Activated T-cell treated with anti-CD3 and anti-CD28 coated beads, Interleukin-2, amount 50 U/mL, for 4 hours (primary cell): ENCODE measurements at places on chromosomes 4 and X.
A peak's percentile ranks its signal among the peaks of the same experiment; 100 is the strongest.

DNA sequence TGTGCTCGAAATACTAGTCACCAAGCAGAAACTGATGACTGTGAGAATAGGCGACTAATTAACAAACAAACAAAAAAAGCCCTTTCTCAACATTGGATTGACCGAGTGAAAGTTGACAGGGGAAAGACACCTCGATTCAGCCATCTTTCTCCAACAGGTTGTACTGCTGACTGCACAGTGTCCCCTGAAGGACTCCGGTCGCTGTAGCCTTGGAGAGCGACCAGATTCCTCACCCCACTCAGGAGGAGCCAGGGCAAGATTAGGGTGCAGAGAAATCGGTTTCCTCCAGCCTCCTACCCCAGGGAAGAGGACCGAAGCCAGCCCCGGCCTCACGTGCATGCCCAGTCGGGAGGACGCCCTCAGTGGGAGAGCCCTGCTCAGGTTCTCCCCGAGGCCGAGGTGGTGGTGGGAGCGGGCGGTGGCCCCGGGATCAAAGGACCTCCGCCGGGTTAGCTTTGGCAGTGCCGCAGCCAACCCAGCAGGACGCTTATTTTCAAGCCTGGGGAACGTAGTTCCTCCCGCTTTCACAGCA, 1.1 kb upstream of the RAP1GDS1 start:
- DNase-seq: no peak

DNA sequence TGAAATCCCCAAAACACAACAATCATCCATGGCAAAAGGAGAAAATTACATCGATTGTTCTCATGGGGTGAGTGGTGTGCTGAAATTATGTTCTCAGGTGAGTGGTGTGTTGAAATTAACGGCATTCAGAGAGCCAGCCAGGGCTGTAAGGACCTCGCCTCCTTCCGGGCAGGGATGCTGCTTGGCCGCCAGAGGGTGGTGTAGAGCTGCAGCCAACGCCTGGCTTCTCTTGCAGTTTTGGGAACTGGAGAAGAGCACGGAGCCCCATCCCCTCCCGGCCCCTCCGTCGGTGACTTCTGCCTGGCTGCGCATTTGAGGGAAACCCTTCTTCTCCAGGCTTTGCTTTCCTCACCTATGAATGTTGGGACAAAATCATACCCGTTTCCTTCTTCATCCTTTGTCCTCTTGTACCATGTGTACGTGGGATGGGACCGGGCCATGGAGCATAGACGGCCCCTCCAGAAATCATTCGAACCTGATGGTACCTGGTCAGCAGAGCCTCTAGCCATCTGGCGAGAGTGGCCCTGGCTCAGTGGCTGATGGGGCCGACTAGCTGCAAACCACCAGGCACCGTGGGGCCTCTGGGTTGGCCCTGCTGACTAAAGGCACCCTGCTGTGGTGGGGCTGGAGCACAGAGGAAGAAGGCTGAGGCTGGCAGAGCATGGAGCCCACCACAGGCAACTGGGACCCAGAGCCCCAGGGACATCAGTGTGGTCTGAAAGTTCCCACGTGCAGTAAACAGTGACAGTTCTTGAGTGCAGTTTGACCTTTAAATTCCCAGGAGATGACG, 28.4 kb downstream of the TRMT44 start:
- peak; percentile 36 for DNase-seq

DNA sequence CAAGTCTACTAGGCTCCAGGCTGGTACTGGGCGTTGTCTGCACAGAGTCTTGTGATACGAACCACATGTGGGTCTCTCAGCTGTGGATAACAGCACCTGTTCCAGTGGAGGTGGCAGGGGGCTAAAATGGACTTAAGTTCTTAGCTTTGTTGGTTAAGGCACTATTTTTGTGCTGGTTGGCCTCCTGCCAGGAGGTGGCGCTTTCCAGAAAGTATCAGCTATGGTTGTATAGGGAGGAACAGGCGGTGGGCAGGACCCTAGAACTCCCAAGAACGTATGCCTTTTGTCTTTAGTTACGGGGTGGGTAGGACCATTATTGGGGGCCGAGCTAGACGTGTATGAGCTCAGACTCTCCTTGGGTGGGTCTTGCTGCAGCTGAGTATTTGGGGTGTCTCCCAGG, 1138.4 kb downstream of the PCDH19 start:
- no peak for DNase-seq

GRCh38 chrX:125003746-125004446, 315.8 kb upstream of the TEX13C start:
- no peak for DNase-seq

- no peak for DNase-seq
Observed at GRCh38 chr4:7625071-7625470, 190.3 kb upstream of the PSAPL1 start.

DNA sequence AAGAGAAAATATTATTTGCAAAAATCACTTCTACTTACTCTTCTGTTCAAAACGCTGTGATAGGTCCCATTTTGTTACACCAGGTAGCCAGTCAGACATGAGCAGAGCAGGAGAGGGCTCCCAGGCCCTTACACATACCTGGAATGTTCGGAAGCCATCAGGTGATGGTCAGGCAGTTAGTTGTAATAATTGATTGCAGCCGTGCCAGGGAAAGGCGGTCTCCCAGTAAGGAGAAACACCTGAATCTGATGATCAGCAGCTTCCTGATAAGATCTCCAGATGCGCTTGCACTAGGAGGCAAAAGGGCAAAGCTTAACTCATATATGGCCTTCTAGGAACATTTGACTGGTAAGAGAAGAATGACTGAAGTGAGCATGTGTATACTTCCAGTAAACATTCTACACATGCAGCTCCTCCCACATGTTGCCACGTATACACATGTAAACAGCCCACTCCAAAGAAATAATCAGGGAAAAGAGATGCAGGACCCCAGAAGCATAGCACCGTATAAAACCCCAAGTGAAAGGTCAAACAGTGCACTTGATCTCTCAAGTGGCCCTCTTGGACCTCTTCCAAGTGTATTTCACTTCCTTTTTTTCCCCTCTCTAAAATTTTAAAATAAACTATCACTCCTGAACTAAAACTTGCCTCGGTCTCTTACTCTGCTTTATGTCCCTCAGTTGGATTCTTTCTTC, 1338.0 kb downstream of the FSTL5 start:
- no peak for DNase-seq

GRCh38 chr4:139921429-139922184, 232.4 kb downstream of the MAML3 start:
- no peak for DNase-seq

GRCh38 chrX:68830419-68831404, 1.9 kb downstream of the EFNB1 start:
- DNase-seq: no peak

DNA sequence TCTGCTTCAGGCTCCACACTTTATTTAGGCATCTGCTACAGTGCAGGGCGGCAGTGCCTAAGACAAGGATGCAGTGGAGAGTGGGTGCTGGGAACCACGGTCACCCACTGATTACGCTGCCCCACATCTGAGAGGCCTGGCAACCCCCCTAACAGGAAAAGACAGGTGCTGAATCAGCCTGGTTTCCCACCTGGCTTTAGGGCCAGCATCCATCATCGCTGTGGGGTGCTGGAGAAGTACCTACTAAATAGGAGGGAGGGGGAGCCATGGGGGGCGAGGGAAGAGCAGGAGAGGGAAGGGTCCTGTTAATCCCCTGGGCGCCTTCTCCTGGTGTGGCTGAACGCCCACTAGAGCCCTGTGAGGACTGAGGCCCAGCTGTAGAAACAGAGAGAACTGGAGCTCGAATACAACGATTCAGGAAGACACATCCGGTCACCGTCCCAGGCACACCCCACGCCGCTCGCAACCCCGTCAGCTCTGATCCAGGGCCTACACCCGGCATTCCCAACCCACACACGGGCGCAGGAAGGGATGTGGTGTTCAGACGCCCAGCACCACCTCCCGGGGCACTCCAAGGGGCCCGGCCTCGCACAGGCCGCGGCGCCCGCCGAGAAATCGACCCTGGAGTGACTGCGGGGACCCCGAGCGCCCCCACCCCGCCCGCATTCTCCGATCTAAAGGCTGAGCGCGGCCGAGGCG, 554 bp downstream of the DCTD start:
- DNase-seq: peak; percentile 26

DNA sequence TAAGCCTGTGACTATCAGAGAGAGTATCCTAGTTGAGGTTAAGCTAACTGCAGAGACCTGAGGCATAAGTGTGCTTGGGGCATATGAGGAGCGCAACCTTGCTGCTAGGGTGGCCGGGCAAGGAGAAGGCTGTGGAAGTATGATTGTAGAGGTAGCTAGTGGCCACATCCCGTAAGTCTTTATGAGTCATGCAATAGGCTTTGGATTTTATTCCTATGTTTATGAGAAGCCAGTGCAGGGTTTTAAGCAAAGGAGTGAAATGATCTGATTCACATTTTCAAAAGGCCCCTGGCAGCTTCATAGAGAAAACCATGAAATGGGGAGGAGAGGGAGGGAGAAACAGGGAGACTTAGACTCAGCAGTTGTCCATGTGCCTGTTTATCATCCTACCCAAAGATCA, 92.1 kb upstream of the WDFY3 start:
- no peak for DNase-seq
